ENCODE measurements at places on chromosomes 16 and 17.
A peak's percentile ranks its signal among the peaks of the same experiment; 100 is the strongest.

GRCh38 chr17:43399839-43400328, 1.1 kb downstream of the ARL4D start:
- H3K27me3 ChIP-seq = no peaks in the 10 kb centered on the region
- H3K27ac ChIP-seq = no peak overlapping the region

GRCh38 chr16:24975428-24975889, 39.7 kb downstream of the ARHGAP17 start:
- H3K4me3 ChIP-seq = no peak overlapping the region
- peak overlapping the region; percentile 22 for H3K27ac ChIP-seq
- peaks cover 2% of the 10 kb centered on the region for H3K36me3 ChIP-seq
- H3K4me1 ChIP-seq = no peaks in the 10 kb centered on the region

- H3K4me3 ChIP-seq = no peak overlapping the region
- no peaks in the 10 kb centered on the region for H3K36me3 ChIP-seq
- no peaks in the 10 kb centered on the region for H3K4me1 ChIP-seq
- DNase-seq = peak; percentile 56
- no peaks in the 10 kb centered on the region for H3K27me3 ChIP-seq
Measured at GRCh38 chr17:77610972-77611521, 347.5 kb upstream of the TNRC6C start.

DNA sequence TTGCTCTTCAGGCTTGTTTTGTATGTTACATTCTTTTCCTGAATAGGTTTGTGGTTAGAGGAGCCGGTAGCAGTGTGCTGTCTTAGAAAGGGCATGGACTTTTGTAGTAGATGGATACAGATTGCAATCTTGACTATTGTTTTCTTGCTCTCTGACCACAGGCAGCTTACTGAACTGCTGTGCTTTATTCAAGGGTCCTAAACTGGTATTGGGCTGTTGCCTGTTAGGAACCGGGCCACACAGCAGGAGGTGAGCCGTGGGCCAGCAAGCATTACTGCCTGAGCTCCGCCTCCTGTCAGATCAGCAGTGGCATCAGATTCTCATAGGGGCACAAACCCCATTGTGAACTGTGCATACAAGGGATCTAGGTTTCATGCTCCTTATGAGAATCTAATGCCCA, 373.9 kb downstream of the CPPED1 start:
- no peak overlapping the region for H3K27ac ChIP-seq
- H3K4me3 ChIP-seq = no peak overlapping the region
- no peaks in the 10 kb centered on the region for H3K36me3 ChIP-seq
- no peak for DNase-seq
- H3K4me1 ChIP-seq = no peaks in the 10 kb centered on the region

- no peak overlapping the region for H3K4me3 ChIP-seq
- H3K27ac ChIP-seq = no peak overlapping the region
- no peaks in the 10 kb centered on the region for H3K36me3 ChIP-seq
- DNase-seq = no peak
- no peaks in the 10 kb centered on the region for H3K27me3 ChIP-seq
Measured at GRCh38 chr17:12438813-12439586, 226.7 kb upstream of the MYOCD start.

- H3K36me3 ChIP-seq = no peaks in the 10 kb centered on the region
- no peak overlapping the region for H3K27ac ChIP-seq
- no peak for DNase-seq
Measured at GRCh38 chr17:47806026-47806912, 15.3 kb downstream of the OSBPL7 start.

- no peak overlapping the region for H3K27ac ChIP-seq
- DNase-seq = peak; percentile 74
- H3K27me3 ChIP-seq = no peaks in the 10 kb centered on the region
- no peaks in the 10 kb centered on the region for H3K36me3 ChIP-seq
Measured at GRCh38 chr17:2050300-2051060, 4.4 kb upstream of the HIC1 start.

GRCh38 chr16:85595812-85596502, 17.2 kb upstream of the GSE1 start:
- no peaks in the 10 kb centered on the region for H3K4me1 ChIP-seq
- no peak overlapping the region for H3K4me3 ChIP-seq
- H3K27ac ChIP-seq = no peak overlapping the region
- DNase-seq = no peak
- H3K27me3 ChIP-seq = no peaks in the 10 kb centered on the region
- H3K36me3 ChIP-seq = no peaks in the 10 kb centered on the region

DNA sequence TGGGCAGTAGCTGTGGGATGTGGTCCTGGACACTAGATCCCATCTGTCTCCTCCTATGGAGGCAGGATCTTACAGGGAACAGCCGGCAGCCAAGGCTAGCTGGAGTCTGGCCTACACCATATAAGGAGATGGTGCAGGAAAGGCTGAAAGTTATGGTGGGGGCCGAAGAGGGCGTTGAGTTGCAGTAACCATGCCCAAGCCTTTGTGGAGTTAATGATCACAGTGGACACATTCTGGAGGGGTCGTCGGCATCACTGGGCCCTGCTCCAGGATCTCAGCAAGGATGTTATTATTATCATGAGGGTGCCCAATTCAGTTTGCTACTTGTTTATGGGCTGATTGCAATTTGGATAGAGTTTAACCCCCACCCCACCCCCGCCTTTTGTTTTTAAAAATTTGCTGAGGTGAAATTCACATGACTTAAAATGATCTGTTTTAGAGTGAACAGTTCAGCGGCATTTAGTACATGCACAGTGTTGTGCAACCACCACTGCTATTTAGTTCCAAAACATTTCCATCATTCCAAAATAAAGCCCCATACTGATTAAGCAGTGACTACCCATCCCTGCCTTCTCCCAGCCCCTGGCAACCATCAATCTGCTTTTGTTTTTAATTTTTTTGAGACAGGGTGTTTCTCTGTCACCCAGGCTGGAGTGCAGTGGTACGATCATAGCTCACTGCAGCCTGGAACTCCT, 184.3 kb upstream of the CACNG3 start:
- no peak for DNase-seq
- H3K4me3 ChIP-seq = no peak overlapping the region
- no peak overlapping the region for H3K27ac ChIP-seq

GRCh38 chr16:52964290-52964689, 88.4 kb downstream of the CHD9NB start:
- H3K27ac ChIP-seq = no peak overlapping the region
- DNase-seq = no peak
- H3K4me3 ChIP-seq = no peak overlapping the region
- no peaks in the 10 kb centered on the region for H3K36me3 ChIP-seq
- no peaks in the 10 kb centered on the region for H3K27me3 ChIP-seq

DNA sequence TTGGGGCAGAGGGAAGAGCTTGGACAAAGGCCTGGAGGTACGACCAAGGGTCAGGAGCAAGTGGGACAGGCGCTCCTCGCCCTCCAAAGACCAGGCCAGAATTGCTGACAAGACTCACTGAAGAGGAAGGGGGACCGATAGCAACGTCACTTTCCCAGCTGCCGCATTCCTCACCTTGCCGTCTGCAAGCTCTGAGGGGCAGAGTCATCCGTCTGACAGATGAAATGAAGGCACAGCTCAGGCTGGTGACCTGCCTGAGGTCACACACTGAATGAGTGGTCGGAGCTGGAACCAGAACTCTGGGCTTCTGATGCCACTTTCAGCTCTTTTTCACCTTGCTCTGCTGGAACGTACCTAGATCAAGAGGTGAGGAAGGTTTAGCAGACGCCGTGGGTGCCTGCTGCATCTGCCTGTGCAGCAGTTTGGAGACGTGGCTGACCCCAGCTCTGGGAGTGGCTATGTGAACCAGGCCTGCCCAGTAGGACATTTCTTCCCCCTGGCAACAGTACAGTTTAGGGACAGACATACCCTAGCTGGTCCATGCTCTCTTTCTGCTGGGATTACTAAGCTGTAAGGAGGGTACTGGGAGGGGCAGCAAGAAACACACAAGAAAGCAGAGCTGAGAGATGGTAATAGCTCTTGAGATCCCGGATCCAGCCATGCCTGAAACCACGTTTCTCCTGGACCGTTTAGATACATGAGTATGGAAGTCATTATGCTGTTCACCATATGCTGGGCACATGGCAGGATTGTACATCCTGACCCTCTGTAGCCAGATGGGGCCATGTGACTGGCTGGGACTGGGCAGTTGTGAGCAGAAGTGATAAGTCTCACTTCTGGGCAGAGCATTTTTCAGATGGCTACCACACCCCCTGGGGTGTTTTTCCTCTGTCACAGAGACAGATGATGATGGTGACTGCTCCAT, 50.9 kb downstream of the IL21R start:
- no peaks in the 10 kb centered on the region for H3K4me1 ChIP-seq
- no peaks in the 10 kb centered on the region for H3K36me3 ChIP-seq
- no peak overlapping the region for H3K4me3 ChIP-seq
- no peak overlapping the region for H3K27ac ChIP-seq

DNA sequence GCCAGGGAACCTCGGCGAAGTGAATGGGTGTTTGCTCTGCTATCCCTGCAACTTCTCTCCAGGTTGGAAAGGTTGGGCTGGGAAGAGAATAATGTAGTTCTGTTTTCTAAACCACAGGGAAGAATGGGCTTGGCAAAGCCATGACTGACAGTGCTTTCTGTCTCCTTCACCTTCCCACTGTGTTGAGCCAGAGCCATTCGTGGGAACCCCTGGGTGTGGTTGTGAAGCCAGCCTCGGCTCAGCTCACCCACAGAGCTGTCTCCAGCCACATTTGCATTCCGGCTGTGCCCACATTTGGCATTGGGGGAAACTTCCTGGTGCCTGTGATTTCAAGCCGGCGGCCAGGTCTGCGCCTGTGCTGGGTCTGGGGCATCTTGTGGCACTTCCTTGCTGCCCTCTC, 39.9 kb downstream of the BAIAP2 start:
- H3K36me3 ChIP-seq = no peaks in the 10 kb centered on the region
- no peak for DNase-seq
- H3K4me1 ChIP-seq = no peaks in the 10 kb centered on the region
- H3K27ac ChIP-seq = no peak overlapping the region
- H3K27me3 ChIP-seq = no peaks in the 10 kb centered on the region
